ENCODE measurements at places on chromosomes 16 and 17.

- no peak for DNase-seq
Measured at GRCh38 chr16:88407042-88407420, 24.3 kb downstream of the ZNF469 start.

DNA sequence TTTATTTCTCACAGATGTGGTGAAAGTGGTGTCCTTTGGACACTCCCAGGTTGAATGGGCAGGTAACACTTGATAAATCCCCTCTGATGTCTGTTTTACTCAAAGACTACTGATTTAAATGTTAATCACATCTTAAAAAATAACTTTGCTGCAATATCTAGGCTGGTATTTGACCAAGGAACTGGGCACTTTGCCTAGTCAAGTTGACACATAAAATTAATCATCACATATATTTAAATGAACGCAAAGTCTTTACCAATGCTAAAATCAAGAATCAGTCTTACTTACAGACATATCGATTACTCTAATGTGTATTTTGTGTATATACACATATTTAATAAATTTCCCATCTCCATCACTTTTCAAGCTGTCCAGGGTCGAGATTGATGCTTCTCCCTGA, 7.0 kb downstream of the MT2A start:
- no peak for DNase-seq

- DNase-seq = no peak
Measured at GRCh38 chr17:32487473-32488176, 832 bp downstream of the CDK5R1 start.

DNA sequence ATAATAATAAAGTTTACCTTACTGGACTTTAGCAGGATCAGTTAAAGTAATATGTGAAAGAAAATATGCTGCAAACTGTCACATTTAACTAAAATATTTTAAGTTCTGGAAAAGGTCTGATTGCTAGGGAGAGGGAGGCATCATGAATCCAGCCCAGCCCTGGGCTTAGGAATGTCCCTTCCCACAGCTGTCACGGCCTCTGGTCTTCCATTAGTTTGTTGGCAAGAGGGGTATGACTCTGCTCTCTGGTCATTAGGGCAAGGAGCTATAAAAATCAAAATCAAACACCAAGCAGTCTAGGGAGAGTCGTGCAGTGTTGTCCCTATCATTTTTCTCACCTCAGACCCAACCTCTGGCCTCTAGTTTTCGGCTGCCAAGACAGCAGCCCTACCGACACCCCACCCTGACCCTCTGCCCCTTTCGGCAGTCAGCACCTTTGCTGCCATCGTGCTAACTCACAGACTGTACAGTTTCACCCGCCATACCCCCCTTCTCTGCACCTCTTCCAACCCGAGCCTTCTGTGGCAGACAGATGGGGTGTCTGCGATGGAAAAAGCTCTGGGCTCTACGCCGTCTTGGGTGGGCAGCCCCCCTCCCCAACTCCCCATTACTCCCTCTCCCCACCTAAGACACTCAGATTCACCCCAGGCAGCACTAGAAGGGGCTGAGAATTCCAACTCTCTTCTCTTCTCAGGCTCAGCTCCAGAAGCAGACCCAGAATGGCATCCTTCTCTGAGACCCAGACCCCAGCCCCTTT, 41.4 kb downstream of the NEUROD2 start:
- no peak for DNase-seq

DNA sequence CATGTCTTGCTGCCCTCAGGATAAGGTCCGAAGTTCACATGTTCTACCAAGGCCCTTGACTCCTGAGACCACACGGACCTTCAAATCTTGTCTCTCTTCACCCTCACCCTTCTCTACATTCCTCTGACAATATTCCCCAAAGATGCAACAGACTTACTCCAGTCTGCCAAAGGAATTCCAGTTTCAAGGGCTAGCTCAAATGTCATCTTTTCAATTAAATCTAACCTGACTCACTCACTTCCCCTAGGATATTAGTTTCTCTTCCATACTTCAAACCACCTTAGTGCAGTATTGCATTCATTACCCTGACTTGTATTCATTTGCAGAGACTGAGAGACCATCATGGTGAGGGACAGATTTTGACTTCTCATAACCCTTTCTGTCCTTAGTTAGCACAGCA, 59.6 kb upstream of the ADCY9 start:
- DNase-seq = no peak

- no peak for DNase-seq
Measured at GRCh38 chr16:10879681-10880589, 2.9 kb downstream of the CIITA start.

DNA sequence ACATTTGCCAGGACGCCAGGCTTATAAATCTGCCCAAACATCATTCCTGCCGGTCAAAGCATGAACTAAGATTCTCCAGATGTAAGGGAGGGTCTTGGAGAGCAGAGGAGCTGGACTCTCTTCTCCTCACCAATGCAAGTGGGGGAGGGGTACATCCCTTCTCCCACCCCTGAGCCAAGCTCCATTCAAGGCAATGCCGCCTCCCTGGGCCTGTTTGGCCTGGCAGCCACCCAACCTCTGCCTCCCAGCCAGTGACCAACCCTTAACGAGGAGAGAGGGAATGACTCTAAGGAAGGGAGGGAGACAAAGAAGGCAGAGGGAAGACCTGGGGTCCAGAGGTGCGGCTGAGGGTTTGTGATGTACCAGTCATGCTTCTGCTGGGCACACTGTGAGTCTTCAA, 13.8 kb downstream of the C17orf50 start:
- no peak for DNase-seq

GRCh38 chr16:23403547-23403946, 49.4 kb downstream of the COG7 start:
- no peak for DNase-seq

GRCh38 chr16:75580-76501, 2.2 kb upstream of the MPG start:
- DNase-seq = no peak

- no peak for DNase-seq
Measured at GRCh38 chr16:11685844-11686618, 17.8 kb downstream of the SNN start.

- no peak for DNase-seq
Measured at GRCh38 chr16:47958726-47959125, 197.1 kb downstream of the ABCC12 start.

DNA sequence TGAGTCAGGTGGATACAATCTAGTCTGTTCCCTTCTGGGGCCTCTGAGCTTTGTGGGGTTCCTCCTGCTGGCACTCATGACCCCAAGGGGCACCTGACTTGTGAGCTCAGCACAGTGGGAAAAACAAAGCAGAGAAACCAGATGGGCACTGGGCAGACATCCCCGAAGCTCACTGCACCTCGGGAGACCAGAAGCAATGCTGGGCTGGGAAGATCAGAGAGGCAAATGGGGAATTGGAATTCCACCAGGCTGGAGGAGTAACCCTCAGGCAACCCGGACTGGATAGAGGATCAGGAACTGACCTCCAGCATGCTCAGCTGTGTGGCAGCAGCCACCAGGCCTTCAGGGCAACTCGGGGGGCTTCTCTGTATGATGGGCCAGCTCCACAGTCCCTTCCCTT, 50.3 kb downstream of the ABCC12 start:
- DNase-seq = no peak

DNA sequence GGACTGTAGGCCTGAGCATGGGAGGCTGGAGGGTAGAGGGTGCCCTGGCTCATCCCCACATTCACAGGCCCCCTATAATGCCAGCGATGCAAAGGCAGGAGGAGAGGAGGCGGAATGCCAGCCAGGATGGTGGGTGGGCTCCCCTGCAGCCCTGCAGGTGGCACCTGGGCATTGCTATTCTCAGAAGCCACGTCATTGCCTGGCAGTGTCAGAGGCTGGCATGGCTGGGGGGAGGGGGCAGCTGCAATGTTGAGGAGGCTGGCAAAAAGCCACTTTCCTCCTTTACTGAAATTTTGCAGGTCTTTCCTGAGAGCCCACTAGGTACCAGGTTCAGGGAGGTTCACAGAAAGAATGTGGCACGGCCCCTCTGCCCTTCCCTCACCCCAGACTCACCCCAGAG, 36.2 kb downstream of the RAB11FIP4 start:
- DNase-seq = no peak

DNA sequence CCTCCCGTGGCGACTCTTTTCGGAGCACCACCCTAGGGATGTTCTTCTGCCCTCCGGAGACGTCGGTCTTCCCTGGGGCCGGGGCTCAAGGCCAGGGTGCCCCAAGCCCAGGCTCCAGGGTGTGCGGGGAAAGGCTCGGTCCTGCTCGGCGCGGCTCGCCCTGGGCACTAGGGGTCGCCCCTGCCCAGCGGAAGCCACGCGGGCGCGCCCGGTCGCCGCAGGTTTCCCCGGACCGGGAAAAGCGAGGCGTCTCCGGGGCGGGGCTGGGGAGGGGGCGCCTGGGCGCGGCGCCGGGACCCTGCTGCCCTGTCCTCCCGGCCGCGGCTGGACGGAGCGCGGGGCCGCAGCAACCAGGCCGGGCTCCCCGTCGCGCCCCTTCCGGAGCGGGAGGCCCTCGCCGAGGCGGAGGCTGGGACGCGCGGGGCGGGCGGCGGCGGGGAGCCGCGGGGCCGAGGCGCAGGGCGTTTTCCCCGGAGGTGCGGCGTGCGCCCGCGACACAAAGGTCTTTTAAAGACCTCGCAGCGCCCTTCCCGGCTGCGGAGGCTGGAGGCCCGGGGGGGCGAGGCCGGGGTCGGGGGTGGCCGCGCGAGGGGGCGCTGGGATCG, 76.4 kb downstream of the MRC2 start:
- peak; percentile 71 for DNase-seq

DNA sequence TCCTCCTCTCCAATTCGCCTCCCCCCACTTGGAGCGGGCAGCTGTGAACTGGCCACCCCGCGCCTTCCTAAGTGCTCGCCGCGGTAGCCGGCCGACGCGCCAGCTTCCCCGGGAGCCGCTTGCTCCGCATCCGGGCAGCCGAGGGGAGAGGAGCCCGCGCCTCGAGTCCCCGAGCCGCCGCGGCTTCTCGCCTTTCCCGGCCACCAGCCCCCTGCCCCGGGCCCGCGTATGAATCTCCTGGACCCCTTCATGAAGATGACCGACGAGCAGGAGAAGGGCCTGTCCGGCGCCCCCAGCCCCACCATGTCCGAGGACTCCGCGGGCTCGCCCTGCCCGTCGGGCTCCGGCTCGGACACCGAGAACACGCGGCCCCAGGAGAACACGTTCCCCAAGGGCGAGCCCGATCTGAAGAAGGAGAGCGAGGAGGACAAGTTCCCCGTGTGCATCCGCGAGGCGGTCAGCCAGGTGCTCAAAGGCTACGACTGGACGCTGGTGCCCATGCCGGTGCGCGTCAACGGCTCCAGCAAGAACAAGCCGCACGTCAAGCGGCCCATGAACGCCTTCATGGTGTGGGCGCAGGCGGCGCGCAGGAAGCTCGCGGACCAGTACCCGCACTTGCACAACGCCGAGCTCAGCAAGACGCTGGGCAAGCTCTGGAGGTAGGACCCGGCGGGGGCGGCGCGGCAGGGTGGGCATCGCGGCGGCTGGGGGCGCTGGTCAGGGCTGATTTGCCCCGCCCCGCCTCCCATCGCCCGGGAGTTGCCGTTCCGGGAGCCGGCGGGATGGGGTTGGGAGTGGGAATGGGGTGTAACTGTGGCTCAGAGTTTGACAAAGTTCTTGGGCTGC, 567 bp downstream of the SOX9 start:
- no peak for DNase-seq

DNA sequence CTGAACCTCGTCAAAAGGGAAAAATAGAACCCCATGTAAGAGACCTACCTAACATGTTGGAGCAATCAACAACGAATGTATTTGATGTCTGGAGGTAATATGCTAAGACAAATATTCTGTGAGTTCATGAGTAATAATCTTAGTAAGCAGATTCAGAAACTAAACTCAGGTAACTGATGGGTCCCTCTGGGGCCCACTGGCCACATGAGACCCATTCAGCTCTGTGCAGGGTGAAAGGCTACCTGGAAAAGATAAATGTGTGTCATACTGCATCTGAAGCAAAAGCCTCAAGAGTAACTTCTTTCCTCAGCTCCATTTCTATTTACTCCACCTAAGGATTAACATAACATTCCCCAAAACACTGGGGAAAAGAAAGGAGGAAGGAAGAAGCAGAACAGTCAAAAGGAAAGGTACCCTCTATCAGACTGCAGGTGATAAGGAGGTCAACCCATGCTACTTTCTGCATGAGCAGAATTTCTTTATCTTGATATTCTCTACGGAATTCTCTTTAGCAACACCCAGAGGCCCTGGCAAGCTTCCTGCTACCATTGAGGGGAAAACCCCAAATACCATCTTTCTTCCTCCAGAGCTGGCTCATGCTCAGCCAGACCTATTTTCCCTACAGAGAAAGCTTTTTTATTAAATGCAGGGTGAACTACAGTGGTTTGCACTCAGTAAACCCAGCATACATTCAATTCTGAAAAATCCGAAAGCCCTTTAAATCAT, 37.7 kb upstream of the ABCA6 start:
- no peak for DNase-seq

- no peak for DNase-seq
Measured at GRCh38 chr17:10292057-10292937, 80.5 kb downstream of the MYH13 start.

GRCh38 chr17:53792997-53793396, 29.7 kb upstream of the KIF2B start:
- no peak for DNase-seq
